ENCODE measurements at places on chromosomes 5 and 9.

DNA sequence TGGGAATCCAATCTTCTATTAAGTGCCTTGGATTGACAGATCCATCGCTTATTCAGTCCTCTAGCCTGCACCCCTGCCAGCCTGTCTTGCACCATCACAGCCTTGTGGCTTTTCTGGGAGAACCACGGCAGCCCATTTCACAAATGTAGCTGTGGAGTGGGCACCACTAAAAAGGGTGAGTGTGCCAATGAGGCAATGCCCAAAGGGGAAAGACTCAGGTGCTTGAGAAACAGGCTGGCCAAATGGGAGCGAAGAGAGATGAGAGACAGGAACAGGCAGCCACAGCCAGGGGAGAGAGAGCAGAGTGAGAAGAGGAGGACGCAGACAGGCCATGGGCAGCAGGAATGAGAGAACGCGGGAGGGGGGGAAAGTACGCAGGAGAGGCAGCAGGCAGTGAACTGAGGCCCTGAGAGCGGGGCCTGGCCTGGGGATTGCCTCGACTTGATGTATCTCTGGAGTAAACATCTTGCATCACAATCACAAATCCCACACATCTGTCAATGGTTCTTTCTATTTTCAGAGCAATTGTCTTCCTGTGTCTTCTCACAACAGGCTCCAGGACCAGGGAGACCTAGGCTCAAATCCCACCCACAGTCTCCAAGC is 173.1 kb downstream of the SYK start:
- no peak for DNase-seq

- peak; percentile 21 for DNase-seq
Measured at GRCh38 chr5:158639881-158640592, 459.7 kb downstream of the EBF1 start.

DNA sequence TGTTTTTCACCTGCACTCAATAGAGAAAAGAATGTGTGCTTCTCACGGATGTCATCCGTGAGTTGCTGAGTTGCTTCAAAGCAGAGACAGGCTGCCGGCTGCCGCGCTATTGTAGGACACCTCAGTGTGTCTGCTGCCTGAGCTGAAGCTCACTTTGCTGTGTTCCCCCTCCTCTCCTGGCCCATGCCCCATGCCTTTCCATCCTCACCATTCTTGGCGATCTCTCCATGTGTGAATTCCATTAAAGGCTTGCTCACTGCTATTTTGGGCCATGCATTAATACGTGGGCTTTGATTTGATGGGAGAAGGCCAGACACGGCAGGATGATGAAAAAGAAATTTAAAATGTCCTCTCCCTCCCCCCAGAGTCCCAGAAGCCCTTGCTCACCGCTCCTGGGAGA is 14.5 kb downstream of the ADAM19 start:
- DNase-seq = no peak

DNA sequence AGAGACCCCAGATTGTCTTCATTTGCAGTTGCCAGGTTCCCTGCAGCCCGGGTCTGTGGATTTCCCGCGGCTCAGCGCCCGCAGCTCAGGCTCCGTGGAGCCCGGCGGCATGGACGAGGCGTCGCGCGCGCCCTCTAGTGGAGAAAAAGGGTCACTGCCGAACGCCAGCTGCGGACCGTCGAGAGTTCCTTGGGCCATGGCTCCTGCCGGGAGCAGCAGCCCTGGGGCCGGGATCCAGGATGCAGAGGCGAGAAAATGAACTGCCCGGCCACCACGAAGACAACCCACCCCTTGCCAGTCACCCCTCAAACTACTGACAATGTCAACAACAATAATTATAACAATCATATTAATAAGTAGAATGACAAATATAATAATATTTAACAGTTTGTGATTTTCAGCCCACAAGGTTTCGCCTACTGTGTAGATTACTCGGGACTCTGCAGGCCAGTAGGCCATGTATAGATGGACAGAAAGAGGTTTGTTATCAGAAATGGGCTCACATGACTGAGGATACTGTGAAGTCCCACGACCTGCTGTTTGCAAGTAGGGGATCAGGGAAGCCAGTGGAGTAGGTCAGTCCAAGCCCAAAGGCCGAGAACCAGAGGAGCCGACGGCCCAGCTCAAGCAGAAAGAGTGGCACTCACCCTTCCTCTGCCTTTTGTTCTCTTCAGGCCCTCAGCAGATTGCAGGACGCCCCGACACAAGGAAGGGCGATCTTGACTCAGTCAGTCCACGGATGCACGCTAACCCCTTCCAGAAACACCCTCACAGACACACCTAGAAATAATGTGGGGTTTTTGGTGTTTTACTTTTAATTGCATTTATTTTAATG is 43.1 kb downstream of the BOD1 start:
- DNase-seq = peak; percentile 73

GRCh38 chr9:105359892-105360291 is 87.9 kb upstream of the FSD1L start:
- DNase-seq = peak; percentile 18

DNA sequence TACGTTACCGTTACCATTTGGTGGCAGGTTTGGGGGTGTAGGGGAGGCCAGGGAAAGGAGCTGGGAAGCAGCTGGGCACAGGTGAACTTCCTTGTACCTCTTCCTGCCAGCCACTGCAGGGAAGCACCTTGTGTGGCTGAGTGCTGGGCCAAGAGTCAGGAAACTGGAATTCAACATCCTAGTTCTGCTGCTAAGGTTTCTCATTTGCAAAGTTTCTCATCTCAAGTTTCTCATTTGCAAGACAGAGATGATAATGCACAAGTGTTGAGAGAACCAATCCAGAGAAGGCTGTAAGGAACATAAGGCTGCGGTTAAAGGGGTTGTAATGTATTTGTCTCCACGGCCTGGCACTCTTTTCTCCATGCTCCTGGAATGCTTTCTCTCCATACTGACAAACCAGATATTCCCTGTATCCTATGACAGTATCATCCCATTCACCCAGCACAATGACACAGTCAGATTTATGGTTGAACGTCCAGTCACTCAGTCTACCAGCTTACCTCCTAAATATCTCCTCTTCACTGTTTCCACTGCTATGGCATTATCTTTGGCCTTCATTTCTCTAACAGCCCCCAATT is 33.6 kb upstream of the LARP1 start:
- DNase-seq = no peak

GRCh38 chr9:123406016-123406415 is 50.0 kb downstream of the CRB2 start:
- no peak for DNase-seq

GRCh38 chr5:125814119-125814518 is 609.1 kb upstream of the GRAMD2B start:
- DNase-seq = no peak

DNA sequence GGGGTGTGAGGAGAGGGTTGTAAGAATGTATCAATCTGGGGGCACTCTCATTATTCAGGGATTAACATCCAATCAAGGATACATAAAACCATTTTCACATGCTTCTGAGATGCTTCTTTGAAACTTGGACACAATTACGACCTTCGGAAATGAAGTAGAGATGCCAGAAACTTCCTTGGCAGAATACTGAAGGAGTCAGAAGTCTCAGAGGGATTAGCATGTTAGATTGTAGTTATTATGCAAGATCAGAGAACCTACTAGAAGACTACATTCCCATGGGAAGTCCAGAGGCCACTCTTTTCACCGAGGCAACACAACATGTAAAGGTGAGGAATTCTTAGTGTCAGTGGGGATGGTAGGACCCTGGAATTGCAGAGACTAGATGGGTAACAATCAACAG is 5.1 kb upstream of the SLC22A4 start:
- DNase-seq = peak; percentile 47

GRCh38 chr5:17185773-17186172 is 31.7 kb upstream of the BASP1 start:
- peak; percentile 96 for DNase-seq

DNA sequence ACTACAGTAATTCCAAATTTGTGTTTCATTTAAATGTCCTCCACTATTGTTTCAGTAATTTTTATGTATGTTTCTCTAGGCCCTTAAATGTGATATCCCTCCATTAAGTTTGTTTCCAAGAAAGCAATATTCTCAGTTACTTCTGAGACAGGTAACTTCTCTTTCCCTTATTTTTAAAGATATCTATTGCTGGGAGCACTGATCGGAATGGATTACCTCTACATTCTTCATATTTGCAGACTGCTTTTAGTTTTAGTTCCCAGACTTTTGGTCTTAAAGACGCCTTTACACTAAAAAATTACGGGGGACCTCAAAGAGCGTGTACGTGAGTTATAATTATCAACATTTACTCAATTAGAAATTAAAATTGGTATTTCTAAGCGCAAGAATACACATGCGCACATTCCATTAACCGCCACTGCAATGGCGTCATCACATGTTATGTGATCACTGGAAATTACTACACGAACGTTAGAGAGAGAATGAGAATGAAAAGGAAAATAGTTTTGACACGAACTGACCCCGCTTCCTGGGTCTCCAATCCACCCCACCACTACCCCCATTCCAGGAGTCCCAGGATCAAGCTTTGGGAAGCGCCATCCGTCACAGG is 519 bp upstream of the RAD50 start:
- no peak for DNase-seq

DNA sequence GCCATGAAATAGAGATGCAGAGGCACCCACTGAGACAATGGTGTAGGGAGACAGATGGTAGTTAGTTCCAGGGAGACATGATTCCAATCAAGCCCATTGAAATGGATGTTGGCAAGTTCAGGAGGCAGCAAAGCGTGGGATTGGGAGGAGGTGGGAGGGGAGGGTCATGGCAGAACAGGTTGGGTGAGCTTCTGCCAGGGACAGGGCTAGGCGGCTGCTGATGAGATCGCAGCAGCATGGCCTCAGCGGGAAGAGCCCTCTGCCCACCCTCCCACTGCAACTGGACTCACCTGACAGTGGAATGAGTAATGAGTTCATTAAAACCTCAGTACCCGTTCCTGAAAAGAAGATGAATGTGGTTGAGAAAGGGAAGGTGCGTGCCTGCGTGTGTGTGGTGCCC is 418.2 kb downstream of the CDK5RAP2 start:
- no peak for DNase-seq

- DNase-seq = no peak
Measured at GRCh38 chr9:23006127-23006526, 559.5 kb downstream of the DMRTA1 start.

- no peak for DNase-seq
Measured at GRCh38 chr5:150236313-150236712, 46.5 kb downstream of the SLC6A7 start.
